ENCODE measurements at places on chromosomes 11 and 22.

DNA sequence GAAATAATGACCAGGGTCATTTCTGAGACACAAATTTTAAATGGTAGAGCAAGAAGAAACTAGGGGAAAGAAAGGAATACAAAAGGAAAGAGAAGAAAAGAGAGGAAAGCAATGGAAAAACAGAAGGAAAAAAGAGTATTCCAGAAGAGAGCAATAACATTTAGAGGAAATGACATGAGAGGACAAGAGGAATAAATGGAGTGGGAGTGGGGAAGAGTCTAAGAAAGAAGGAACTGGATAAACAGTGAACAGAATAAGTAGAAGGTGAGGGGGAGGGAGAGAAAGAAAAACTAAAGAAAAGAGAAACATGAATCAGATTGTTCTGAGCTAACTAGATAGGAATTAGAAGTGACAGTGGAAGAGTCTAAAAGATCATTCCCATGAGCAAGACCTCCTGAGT is 28.4 kb downstream of the PRDM10 start:
- peak overlapping the region; percentile 2 for H3K27ac ChIP-seq
- peaks cover 37% of the 10 kb centered on the region for H3K4me1 ChIP-seq
- H3K4me3 ChIP-seq: no peak overlapping the region
- H3K36me3 ChIP-seq: peaks cover 8% of the 10 kb centered on the region
- H3K27me3 ChIP-seq: no peaks in the 10 kb centered on the region

GRCh38 chr11:8318536-8318935 is 54.9 kb upstream of the LMO1 start:
- peaks cover 13% of the 10 kb centered on the region for H3K4me1 ChIP-seq
- no peak for DNase-seq
- no peak overlapping the region for H3K4me3 ChIP-seq
- peaks cover 32% of the 10 kb centered on the region for H3K27me3 ChIP-seq
- H3K36me3 ChIP-seq: no peaks in the 10 kb centered on the region

DNA sequence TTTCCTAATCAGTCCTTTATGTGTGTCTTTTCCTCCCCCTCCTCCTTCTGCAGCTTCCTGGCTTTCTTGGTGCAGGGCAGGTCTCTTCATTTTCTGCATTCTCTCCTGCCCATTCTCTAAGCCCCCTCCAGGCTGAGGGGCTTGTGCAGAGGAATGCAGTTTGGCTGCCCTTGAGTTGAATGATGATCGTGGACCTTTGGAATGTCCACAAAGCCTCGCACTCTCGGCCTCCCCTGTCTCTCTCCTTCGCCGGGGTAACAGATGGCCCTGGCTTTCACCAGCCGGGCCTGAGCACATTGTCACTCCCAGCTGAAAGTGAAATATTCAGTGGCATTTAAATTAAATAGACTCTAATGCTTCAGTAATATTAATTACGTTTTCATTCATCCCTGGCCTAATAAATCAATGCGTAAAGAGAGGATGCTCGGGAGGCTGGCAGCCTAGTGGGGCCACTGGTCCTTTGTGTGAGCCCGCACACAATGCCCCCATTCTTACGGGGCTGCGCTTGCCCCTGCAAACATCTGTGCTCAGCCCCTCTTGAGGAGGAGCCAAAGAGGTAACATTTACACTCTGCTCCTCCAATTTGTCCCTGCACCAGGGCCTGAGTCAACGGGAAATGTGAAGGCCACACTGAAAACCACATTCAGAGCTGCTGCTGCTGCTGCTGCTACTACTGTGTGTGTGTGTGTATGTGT is 64.9 kb upstream of the PAX6 start:
- peaks cover 28% of the 10 kb centered on the region for H3K27me3 ChIP-seq
- peak overlapping the region; percentile 49 for H3K4me3 ChIP-seq
- H3K36me3 ChIP-seq: no peaks in the 10 kb centered on the region
- H3K4me1 ChIP-seq: peaks cover 21% of the 10 kb centered on the region
- H3K27ac ChIP-seq: peak overlapping the region; percentile 57
- no peak for DNase-seq

- DNase-seq: no peak
- H3K36me3 ChIP-seq: peaks cover 16% of the 10 kb centered on the region
- no peak overlapping the region for H3K4me3 ChIP-seq
- no peak overlapping the region for H3K27ac ChIP-seq
- H3K27me3 ChIP-seq: no peaks in the 10 kb centered on the region
- H3K4me1 ChIP-seq: no peaks in the 10 kb centered on the region
These were observed 72.8 kb upstream of the CLNS1A start for GRCh38 chr11:77710358-77710757.

DNA sequence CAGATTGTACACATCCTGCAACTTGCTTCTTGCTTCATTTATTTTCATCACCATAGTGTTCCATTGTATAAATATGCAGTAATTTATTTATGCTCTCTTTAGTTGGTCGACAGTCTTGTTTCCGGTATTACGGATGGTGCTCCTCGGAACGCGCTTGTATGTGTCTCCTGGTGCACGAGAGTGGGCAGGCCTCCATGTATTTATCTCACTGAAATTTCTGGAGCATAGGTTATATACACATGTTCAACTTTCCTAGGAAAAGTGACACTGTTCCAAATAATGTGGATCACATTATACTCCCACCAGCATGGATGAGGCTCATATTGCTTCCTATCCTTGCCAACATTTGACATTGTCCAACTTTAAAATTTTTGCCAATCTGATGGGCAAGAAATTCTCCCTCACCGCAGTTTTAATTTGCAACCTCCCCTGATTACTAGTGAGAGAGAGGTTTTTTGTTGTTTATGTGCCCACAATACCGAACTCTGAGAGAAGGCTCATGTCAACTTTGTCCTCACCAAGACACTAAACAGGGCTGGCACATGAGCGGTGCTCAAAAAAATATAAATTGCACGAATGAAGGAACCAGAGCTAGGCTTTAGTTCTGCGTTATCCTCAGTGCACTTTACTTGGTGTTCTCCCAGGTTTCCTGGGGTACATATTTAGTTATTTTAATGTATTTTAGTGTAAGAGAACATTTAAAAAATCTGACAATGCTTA is 3.8 kb downstream of the CSNK2A3 start:
- DNase-seq: no peak
- H3K36me3 ChIP-seq: no peaks in the 10 kb centered on the region
- peaks cover 32% of the 10 kb centered on the region for H3K4me1 ChIP-seq
- H3K27ac ChIP-seq: no peak overlapping the region

Measured in type B pancreatic cell (in vitro differentiated cells).